ENCODE measurements at places on chromosomes 6 and 20.

DNA sequence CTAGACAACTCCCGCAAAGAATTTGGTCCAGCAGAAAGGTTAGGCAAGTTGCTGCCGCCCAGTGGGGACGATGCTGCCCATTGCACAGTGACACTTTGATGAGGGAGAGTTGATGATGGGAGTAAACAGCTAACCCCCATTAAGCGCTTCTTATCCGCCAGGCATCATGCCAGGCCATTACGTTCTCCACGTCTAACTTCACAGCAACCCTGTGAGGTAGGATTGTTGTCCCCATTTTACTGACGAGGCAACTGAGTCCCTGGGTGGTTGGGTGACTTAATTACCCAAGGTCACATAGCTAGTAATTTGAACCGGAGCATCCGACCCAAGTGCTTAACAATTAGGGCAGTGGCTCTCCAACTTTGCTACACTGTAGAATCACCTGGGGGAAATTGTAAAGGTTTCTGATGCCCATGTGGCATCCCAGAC, 738 bp downstream of the RALGAPB start:
- no peak for DNase-seq

GRCh38 chr20:4767084-4767483, 45.4 kb downstream of the PRND start:
- DNase-seq: no peak

DNA sequence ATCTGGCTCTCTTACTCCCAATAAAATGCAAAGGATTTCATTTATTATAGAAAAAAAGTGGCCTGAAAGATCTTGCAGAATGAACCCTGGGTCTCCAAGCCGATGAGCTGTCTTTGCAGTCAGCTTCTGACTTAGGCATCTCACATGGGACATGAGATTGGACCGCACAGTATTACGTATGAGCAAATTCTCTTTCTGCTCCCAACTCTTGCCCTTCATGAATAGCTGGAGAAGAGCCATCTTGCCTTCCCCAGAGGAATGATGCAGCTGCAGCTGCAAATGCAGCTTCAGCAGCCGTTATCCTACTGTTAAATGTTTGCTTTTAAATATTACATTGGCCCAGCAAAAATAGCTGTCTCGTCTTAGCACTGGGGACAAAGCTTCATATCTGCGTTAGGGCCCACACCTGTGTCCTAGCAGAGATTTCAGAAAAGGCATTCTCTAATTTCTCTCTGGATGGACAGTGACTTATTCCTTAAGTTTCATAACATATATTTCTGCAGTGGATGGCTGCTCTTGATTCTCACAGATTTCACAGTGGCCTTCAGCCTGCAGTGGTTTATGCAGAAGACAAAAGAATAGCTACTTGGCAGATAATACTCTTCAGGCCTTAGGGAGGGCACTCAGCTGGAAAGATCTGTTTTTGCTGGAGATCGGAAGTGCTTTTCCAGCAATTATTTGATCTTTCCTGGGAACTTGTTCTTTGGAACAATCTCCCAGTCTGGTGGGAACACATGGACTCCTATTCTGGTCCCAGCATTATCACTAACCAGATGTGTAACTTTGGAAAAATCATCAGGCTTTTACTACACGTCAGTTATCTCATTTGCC, 129.2 kb downstream of the FYN start:
- DNase-seq: no peak

DNA sequence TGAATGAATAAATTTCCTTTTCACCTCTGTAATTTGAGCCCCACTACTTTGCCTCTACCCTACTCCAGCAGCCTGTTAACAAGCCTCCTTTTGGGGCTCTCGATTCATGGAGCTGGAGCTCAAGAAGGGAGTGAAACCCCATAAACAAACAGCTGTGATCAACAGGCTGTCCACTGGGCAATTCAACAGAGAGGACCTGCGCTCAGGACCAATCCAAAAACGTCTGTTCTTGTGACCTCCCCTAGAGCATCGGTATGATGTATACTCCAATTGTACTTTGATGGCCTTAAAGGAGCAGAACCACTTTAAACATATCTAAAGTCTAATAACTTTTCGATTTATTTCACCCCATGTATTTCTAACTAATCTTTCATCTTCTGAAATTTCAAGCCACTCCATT, 37.4 kb downstream of the HIVEP2 start:
- DNase-seq: no peak

- DNase-seq: no peak
These were observed 3.9 kb downstream of the UTRN start for GRCh38 chr6:144289006-144289405.

- no peak for DNase-seq
These were observed 5.9 kb downstream of the MED20 start for GRCh38 chr6:41914869-41915530.

GRCh38 chr6:53203483-53203882, 54.8 kb upstream of the GCM1 start:
- DNase-seq: no peak

DNA sequence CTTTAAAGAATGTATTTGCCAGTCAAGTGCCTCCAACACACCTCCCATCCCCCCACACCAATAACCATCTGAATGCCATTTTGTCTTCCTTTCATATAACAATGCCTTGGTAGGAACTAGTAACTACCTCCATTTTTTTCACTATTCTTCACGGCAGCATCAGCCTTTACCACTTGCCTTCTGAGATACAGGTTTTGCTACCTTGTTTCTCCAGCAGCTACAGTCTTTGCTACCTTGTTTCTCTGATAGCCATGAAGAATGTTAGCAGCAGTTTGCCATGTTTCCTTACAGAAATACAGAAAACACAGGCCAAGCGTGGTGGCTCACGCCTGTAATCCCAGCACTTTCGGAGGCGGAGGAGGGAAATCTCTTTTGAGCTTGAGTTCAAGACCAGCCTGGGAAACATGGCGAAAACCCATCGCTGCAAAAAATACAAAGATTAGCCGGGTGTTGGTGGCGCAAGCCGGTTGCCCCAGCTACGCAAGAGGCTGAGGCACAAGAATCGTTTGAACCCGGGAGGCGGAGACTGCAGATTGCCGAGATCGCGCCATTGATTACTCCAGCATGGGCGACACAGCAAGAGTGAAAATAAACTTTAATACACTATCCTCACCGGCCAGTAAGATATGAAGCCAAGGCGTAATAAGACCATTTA, 100.9 kb downstream of the HFE start:
- no peak for DNase-seq

- no peak for DNase-seq
These were observed 19.4 kb downstream of the ULBP1 start for GRCh38 chr6:149983145-149983544.

GRCh38 chr6:135310291-135310690, 129.2 kb downstream of the MYB start:
- DNase-seq: no peak

- peak; percentile 56 for DNase-seq
These were observed 58.0 kb downstream of the SULF2 start for GRCh38 chr20:47727170-47727880.

DNA sequence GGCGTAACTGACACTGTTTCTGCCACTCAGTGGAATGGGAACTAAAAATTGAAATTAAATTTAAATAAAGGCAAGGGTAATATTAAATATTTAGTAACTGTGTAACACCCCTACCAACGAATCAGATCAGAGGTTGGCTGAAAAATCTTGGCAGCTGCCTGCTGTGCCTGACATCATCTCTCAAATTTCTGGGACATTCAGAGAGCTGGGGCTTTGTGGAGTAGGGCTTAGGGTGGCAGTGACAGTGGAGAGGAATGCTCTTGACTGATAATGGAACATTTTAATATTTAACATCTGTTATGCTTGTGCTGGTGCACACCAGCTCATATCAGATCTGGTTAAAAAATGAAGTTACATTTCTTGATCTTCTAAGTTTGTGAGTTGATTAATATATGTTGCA, 62.2 kb downstream of the RFPL4B start:
- no peak for DNase-seq

- DNase-seq: no peak
These were observed 61.3 kb downstream of the BMP6 start for GRCh38 chr6:7787137-7787608.

GRCh38 chr6:43311666-43312065, 3.0 kb upstream of the CRIP3 start:
- no peak for DNase-seq

DNA sequence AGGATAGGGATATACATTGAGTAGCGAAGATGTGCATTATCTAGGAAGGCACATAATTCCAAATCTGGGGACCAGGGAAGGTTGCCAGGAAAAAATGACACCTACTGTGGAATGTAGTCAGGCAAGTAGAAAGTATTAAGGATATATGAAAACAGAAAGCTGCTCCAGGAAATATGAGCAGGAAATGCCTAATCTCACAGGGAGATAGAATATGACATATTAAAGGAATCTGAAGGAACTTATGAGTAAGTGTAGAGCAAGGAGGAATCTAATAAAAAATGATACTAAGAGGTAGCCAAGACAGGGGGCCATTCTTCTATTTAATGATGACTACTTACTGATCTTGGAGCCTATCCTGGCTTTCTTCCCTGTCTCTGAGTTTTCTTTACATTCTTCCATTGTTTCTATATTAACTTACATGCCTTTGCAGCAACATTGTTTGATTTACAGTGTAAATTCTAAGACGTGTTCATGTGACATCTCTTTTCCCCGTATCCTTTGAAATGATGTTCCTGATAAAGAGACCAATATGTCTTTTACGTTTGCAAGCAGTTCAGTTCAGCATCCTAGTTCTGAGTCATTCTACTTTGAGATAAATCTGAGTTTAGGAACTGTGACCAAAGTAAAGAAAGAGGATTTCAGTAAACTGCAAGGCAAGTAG, 58.6 kb downstream of the TINAG start:
- DNase-seq: no peak

DNA sequence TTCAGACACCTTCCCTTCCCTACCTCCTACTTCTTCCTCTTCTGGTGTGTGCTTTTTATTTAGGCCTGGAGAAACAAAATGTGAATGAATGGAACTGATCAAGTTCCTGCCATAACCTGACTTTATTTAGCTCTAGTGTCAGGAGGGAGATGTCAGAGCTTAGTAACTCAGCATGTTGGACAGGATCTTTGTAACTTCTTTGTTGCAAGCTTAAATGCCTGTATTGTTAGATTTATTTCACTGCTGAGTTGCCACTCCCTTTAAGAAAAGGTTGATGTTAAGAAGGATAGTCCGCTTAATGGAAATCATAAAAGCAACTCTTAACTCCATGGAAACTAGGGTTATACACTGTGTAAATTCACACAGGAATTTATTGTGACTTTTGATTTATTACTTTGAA, 2.2 kb downstream of the FAM120B start:
- no peak for DNase-seq

DNA sequence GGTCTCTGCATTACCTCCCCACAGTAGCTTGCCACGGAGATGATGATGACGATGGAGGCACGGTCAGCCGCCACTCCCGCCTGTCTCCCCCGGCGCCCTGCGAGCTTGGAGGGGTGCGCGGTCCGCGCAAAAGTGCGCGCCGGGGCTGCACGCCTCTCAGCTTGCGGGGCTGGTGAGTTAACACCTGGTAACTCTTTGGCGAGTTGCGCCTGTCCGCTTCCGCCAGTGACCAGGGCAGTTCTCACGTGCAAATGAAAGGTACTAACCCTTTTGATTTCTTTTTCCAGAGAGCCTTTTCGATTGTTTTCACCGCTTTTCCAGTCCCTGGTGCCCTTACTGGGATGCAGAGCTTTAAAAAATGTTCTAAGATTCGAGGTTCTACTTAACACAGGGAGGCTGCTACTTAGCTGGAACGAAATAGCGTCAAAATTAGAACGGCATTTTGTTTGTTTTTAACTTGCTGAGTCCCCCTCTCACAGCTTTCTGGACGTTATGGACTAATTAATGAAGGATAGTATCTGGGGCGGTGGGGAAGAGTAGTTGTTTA, 6.2 kb downstream of the GRIK2 start:
- no peak for DNase-seq

GRCh38 chr6:53930330-53930729, 135.5 kb downstream of the LRRC1 start:
- DNase-seq: no peak

GRCh38 chr6:2108700-2109306, 136.6 kb downstream of the GMDS start:
- no peak for DNase-seq

DNA sequence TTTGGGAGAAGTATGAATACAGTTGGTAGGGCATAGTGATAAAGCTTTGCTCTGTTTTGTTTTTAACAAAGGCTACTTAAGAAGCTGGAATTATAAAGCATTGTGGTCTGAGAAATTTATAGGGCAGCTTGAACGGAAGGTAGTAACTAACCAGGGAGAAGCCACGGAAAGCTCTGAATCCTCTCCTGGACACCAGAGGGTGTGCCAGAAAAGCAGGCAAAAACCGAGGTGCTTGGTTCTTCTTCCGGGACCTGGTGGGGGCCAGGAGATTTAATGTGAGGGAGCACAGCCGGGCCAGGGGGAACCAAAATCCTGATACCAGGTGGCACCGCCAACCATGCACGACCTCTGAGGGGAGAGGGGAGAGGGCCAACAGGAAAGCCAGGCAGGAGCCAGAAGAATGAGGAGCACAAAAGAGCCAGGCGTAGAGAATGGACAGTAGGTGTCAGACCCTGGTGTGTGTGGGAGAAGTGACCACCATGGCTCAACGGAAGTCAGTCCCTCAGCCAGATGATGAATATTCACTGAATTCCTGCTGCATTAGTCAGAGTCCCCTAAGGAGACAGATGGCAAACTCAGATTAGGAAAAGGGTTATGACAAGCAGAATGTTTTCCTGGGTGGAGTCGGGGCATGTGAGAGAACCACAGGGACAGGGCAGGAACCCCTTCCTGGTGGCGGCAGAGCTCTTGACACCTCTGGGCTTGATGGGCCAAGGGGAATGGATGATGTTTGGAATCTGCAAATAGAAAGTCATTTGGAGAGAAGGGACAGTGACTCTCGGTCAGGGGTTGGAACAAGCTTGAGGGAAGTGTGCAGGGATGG, 262.3 kb downstream of the ZNF217 start:
- no peak for DNase-seq

DNA sequence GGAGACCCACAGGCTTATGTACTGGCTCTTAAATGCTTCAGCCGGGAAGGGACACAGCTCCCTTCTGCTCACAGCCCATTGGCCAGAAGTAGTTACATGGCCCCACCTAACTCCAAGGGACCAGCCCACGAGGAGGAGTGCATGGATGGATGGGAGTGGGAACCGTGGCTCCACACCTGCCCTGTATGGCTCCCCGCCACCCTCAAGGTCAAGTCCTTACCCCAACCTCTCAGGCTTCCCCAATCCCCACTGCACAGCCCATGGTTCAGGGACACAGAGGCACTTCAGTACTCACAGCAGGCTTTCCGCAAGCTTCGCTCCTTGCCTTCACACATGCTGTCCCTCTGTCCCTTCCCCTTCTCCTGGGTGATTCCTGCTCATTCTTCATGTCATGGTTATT, 137.9 kb upstream of the KCNG1 start:
- DNase-seq: no peak

GRCh38 chr6:147900247-147900830, 391.8 kb downstream of the SAMD5 start:
- DNase-seq: no peak

Data from left ventricle myocardium superior (tissue), 1 donor.